Activated T-cell treated with anti-CD3 and anti-CD28 coated beads for 24 hours (primary cell): ENCODE measurements at places on chromosomes 6 and 20.

DNA sequence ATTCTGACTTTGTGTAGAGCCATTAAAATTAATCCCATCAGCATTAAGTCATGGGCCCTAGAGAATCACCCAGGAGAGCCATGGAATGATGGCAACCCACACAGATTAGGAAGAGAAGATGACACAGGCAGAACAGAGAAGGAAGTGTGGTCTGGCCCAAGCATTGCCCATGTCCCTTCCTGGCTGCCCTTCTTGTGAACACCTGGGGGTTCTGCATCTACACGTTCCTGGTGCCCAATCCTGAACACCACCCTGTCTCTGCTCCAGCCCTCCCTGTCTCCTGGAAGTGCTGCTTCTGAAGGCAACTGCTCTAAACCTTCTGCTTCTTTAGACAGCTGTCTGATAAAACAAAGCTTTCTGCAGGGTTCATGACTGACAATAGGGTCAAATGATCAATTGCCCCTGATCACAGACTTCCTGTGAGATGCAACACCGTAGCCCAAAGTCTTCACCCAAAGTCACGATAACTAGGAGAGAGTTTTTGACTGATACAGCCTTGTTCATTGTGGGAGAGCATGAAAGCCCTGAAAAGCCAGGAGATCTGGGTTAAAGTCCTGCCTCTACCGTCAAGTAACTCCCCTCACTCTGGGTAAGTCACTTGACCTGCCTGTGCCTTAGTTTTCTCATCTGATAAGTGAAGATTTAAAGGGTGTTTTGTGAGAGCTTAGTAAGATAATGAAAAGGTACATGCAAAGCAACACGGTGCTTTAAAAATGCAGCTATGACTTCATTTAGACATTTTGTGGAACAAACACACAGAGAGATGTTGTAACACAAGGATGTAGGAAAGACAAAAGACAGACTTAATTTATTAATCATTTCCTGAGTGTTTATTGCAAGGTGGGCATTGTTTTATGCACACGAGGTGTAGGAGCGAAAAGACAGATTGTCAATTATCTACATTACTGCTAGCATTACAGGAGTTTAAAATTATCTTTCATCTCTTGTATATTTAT is 291.2 kb upstream of the STXBP5 start:
- DNase-seq, result no peak

- no peak for DNase-seq
Measured at GRCh38 chr6:30887901-30888815, 3.8 kb downstream of the DDR1 start.

DNA sequence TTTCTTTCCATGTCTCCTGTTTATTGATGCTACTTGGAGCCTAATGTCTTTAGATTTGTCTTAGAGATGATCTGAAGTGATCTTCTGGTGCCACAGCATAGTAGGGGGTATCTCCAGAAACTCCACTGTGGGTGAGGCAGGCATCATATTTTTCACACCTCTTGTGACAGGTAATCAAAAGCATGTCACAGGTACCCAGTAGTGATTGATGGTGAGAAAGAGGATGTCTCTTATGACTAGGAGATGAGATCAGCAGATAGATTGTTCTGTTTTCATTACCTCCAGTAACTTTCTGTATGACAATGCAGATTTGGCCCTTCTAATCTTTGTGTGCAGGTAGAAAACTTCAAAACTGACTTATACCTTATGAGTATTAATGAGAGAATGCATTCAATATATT is 13.5 kb downstream of the NCOA7 start:
- DNase-seq, result no peak

DNA sequence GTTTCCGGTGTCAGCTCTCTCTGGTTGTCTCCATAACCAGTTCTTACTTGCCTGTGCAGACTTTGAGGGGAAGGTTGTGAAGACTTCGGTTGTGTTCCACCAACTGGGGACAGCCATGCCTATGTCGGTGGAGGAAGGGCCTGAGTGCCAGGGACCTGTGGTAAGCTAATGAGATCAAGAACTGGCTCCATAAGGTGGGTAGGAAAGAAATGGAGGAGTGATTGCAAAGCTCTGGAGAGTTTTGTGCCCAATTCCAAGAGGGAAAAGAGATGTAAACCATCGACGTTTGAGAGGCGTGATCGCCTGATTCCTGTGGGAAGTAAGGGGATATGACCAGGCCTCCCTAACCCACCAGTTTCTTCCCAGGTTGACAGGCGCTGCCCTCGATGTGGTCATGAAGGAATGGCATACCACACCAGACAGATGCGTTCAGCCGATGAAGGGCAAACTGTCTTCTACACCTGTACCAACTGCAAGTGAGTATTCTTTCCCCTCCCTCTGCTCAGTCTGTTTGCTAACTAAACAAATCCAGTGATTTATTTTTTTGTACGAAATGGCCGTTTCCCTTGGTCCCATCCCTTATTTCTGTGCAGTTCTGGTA is 893 bp downstream of the POLR1H start:
- no peak for DNase-seq

DNA sequence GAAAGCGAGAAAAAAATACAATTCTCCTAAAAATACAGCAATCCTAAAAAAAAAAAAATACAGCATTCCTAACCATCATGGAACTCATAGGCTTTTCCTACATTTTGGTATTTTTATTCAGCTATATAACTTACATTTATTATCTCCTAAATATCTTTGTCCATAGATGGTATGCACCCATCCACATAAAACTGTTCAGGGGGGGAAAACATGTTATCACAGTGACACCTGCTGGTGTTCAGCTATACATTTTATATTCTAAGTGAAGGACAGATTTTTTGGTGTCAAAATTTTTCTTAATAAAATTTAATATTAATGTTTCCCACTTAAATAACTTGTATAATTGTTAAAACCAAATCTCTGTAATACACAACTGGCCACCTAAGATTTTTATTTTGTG is 58.0 kb downstream of the BLOC1S5 start:
- DNase-seq, result no peak

- DNase-seq, result no peak
Measured at GRCh38 chr6:130602151-130602770, 224.9 kb upstream of the SMLR1 start.

GRCh38 chr6:122394016-122394415 is 5.4 kb upstream of the HSF2 start:
- no peak for DNase-seq

DNA sequence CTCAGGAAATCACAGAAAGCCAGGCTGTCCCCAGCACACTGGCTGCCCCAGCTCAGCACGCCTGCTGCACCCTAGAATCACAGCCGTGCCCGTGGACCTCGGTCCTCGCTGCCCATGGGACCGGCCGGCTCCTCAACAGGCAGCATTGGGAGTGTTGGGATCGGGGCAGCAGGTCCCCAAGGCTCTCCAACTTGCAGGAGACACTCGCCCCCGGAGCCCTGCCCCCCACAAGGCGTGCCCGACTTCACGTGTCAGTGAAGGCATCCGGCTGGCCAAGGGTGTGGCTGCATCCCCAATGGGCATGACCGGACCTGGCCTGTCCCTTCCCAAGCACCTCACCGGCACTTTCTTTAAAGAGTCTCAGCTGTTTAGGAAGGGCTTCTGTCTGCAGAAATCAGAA is 3.0 kb upstream of the NTSR1 start:
- DNase-seq, result no peak

- DNase-seq, result no peak
Measured at GRCh38 chr6:2224847-2225382, 20.5 kb downstream of the GMDS start.

GRCh38 chr6:88708197-88708744 is 255.1 kb downstream of the RNGTT start:
- no peak for DNase-seq

DNA sequence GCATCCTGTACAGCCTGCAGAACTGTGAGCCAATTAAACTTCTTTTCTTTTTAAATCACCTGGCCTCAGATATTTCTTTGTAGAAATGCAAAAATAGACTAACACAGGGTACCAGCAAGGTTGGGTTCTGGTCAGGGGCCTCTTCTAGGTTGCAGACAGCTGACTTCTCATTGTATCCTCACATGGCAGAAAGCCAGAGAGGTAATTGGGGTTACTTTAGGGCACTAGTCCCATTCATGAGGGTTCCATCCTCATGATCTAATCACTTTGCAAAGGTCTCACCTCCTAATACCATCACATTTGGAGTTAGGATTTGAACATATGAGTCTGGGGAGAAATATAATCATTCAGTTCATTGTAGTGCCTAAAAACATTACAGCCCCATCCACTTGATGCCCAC is 101.5 kb downstream of the LCA5 start:
- no peak for DNase-seq

DNA sequence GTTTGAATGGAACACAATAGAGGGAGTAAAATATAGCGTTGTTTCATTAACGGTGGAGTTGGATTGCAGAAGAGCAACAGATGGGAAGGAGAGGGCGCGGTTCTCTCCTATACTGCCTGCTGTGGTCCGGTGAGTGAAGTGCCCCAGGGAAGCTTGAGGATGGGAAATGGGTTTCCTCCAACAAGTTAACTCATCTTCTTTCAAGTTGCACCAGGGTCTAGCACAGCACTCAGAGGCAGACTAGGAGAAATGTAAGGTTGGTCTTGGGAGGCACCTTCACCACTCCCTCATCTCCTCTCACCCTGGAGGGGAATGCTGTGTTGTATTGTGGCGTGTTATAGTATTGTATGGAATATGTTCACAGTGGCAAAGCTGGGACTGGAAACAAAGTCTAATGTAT is 96.9 kb upstream of the SLC24A3 start:
- no peak for DNase-seq

GRCh38 chr6:126718600-126719327 is 378.8 kb downstream of the CENPW start:
- DNase-seq, result no peak

GRCh38 chr6:166456395-166457156 is 73.8 kb upstream of the MPC1 start:
- DNase-seq, result no peak
